ENCODE measurements at places on chromosomes 6 and 20.

DNA sequence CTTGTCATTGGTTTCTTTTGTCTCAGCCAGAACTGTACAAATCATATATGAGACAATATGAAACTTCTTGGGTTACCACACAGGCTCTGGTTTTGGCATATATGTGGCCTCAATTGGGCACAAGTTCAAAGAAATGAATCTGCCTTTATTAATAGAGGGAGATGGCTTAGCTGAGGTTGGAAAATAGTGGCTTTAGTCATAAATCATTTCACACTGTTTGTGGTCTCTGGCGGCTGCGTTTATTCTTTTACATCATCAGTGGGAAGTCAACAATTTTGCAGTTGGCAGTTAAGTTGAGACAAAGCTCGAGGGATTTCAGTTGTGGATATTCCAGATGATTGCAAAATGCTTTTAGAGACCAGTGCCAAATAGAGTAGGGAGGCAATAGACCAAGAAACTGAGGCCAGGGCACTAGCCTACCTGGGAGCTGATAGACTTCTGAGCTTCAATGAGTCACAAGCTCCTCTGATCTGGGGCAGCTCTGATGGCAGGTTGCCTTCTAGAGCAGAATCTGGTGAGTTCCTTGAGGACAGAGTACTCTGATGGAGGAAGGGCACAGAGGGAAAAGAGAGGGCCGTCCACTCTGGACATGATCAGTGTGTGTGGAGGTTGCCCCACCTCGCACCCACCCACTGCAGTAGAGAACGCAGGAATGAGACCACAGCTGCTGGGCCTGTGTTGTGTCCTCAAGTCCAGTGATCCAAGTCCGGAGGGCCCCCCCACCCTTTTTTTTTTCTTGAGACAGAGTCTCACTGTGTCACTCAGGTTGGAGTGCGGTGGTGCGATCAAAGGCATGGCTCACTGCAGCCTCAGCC lies 73.5 kb downstream of the ARMC2 start:
- DNase-seq = no peak

DNA sequence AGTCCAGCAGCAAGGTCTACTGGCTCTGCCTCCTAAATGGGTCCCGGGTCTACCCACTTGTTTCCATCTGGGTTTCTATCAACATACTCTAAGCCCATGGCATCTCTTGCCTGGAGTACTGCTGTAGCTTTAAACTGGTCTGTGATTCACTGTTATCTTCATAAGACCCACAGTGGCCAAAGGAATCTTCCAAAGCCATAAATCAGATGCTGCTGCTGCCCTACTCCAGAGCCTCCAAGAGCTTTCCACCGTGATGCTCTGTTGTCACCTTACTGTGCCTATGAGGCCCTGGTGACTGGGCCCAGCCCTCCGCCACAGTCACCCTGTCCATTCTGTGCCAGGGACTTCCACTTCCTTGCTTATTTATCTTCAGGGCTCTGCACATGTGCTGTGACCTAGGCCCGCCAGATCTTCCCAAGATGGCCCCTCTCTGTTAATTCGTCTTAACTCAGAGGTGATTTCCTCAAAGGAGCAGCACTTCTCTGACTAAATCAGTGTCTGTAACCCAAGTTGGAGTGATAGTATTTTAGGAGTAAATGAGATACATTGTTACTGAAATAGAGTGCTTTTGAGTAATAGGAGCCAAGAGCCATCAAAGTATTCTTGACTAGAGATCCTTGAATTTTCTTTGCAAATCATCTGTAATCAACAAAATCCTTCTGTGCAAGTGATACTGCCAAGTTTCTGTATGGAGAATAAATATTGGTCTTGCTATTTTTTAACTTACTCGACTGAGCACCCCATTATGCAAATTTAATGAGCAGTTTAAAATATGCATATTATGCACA lies 102.5 kb downstream of the PPP1R14C start:
- no peak for DNase-seq

DNA sequence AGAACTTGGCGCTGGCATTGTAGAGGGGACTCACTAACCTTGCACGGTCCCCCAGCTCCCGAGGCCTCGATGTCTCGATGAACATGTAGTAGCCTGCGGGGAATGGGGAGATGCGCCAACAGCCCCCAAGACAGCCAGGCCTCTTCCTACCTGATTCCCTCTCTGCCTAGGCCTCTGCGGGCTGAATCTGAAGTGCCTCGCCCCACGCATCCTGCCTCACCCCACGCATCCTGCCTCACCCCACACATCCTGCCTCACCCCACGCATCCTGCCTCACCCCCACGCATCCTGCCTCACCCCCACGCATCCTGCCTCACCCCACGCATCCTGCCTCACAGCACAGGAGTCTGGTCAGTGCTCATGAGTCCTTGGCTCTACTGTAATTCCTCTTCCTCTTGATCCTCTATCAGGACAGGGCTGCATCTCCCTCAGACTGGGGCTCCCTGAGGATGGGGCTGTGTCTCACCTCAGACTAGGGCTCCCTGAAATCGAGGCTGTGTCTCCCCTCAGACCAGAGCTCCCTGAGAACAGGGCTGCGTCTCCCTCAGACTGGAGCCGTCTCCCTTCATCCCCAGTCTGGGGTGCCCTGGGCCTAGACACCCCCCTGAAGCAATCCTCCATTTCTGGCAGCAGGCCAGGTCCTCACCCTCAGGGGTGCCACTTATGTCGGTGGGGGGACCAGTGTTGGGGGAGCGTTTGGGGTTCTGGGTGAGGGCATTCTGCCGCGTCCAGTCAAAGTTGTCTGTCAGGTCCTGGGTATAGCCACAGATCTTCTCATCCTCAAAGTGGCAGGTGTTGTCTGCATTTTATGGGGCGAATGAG lies 53.6 kb downstream of the MDGA1 start:
- DNase-seq = no peak

DNA sequence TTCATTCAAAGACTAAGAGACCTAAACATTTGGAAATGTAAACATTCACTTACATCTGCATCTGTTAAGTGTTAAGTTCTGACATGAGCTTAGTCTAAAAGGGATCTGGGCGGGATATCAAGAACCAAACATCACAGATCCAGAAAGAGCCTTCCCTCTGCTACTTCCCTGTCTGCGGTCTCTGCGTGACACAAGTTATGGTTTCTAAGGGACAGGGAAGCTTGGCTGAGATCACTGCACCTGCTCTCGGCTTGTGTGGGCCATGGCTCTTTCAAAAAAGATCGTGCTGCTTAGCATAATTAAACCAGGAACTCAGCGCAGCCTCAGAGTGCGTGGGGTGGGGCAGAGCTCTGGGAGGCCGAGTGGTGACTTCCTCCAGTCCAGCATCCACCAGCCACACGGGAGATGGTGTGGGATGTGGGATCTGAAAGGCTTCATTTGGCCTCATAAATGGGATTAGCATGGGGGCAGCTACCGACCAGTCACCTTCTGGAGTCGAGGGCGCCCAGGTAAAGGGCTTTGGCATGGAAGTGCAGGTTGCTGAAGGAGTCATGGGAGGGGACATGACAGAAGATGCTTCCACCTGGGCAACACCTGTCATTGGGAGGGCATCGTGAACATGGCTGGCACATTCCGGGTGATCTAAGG lies 16.7 kb upstream of the RAMACL start:
- DNase-seq = peak; percentile 38

DNA sequence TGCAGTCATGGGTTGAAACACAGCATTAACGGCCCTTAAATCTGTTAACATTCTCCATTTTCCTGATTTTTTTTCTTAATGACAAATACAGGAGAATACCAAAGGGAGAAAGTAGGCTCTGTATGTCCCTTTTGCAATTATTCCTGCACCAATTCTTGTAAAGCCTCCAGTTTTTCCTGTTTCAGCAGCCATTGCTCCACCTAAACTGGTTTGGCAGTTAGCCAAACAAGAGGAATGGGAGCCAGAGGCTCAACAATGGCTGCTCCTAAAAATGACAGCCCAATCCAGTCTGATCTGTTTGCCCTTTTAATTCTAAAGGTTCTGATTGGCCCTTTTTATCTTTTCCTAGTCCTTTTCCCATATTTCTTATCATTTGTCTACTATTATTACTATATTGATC lies 284.2 kb upstream of the SGK1 start:
- DNase-seq = no peak

DNA sequence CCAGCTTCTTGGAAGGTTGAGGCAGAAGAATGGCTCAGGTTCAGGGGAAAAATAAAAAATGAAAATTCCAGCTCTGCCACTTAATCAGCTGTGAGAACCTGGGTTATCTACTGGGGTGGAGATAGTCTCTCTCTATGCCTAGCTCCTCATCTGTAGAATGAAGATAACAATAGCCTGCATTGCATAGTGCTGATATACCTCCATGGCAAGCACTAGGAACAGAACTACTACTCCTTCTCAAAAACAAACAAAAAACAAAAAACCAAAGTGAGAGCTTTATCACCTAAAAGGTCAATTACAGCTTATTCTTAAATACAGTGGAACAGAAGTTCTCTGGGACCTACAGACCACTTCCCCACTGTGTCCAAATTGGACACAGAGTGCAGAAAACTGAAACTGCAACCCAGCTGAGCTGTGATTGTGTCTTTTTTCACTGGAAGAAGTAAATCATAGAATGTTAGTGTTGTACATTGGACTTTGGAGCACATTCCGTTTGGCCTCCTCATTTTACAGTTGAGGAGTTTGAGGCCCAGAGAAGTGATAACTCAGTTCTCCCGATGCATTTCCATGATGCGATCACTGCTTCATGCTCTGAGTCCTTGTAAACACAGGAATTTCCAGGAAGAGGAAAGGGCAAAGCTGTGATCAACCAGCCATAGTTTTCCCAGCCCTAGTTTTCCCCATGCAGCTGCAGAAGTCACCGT lies 23.3 kb downstream of the MTFR2 start:
- no peak for DNase-seq

- DNase-seq = no peak
Observed at GRCh38 chr20:12086359-12086758, 168.7 kb downstream of the BTBD3 start.

DNA sequence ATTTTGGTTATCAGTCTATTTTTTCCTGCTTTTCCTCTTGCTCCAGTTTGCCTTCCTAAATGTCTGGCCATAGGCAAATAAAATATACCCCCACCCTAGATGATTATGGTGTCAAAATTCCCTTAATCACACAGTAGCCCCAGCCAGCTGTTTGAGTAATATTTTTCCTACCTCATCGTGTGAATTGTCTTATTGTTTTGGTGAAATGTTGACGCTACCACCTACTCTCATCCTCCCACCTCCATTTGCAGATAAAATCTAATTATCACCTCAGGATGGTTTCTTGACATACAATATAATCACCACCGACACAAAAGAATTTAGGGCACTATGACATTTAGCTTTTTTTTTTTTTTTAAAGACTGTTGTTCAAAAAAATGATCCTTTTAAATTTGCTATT lies 44.1 kb upstream of the FUCA2 start:
- DNase-seq = no peak

DNA sequence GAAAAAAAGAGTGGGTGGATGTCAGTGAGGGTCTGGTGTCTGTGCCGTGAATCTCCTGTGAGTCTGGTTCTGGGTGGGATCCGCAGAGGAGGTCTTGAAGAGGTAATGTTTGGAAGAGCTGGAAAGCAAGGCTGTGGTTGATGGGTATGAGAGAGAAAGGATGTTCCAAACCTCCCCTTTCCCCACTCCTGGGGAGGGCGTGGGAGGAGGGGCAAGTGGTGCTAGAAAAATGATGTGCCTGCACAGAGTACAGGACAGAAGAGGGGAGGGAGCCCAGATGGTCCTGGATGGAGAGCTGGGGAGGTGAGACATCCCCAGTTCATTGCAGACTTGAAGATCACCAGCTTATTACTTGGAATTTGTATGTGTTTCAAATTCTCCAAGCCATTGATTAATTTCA lies 3.1 kb downstream of the CNPY3 start:
- DNase-seq = no peak

- DNase-seq = no peak
Observed at GRCh38 chr6:53947780-53948179, 153.0 kb downstream of the LRRC1 start.

DNA sequence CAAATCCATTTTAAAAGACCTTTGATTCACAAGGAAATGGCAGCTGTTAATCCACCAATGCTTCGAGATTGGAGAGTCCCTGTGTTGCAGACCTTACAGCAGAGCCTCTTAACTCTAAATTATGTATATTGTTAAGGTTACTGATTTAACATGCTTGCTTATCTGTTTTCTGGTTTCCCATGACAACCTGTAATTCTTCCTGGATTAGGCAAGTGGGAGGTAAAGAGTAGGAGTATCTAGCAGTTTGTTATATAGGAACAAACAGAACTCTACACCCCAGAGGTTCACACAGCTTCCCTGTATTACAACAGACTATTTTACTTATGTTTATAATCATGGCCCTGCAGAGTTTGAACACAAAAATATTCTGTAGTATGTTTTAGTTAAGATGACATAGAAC lies 39.5 kb downstream of the NKX2-4 start:
- DNase-seq = no peak

DNA sequence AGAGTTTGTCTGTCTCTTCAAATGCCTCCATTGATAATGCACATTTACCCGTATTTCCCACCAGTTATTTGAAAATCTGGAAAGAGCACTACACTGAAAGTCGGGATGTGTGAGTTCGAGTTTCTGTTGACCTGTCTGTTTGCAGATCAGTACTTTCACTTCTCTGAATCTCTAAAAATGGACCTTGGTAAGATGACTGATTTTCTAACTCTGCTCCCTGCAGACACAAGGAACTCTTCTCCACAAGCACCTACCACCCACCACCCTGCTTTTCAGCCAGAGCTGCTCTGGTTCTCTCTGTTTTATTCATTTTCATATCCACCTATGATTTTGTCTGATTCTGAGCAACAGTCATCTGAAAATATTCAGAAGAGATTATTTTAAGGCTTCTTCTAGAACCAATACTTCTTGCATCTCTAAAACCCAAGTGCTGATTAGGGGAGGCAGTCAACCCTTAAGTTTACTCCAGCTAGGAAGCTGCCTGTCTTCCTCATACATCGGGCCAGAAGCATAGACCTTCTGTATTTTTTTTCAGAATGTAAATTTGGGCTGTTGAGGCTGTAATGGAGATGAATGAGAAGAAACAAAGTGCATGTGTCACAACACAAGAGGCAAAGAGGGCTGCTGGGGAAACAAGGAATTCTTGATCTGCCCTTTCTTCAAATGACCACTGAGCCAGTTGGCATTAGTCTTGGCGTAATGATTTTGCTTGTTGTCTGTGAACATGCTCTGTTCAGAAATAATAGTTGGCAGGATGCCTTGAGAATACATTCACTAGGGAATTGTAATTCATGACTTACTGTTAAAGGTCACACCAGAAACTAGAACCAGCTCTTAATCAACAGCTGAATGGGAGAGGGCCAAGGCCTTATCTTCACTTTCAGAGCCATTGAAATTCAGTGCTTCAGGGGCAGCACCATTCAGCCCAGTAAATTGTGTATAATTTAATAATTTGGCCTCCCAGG lies 85.4 kb upstream of the MYLIP start:
- DNase-seq = no peak

All from sciatic nerve (tissue), 2 donors.